ENCODE measurements at places on chromosomes 4 and X.

DNA sequence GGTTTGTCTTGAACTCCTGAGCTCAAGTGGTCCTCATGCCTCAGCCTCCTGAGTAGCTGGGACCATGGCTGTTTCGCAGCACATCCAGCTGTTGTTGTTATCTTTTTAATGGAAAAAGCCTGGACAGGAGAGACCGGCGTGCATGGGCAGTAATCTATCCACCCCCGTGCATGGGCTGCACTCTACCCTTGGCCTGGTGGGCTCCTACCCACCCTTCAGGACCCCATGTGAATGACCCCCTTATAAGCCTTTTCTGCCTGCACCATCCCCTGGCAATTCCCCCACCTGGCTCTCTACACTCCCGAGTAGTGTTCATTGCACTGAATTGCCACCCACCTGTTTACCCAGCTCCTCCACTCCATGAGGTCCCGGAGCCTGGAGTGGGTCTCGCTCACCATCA lies 18.9 kb upstream of the HTRA3 start:
- no peak for DNase-seq

GRCh38 chr4:94577136-94577535 lies 125.4 kb downstream of the PDLIM5 start:
- no peak for DNase-seq

DNA sequence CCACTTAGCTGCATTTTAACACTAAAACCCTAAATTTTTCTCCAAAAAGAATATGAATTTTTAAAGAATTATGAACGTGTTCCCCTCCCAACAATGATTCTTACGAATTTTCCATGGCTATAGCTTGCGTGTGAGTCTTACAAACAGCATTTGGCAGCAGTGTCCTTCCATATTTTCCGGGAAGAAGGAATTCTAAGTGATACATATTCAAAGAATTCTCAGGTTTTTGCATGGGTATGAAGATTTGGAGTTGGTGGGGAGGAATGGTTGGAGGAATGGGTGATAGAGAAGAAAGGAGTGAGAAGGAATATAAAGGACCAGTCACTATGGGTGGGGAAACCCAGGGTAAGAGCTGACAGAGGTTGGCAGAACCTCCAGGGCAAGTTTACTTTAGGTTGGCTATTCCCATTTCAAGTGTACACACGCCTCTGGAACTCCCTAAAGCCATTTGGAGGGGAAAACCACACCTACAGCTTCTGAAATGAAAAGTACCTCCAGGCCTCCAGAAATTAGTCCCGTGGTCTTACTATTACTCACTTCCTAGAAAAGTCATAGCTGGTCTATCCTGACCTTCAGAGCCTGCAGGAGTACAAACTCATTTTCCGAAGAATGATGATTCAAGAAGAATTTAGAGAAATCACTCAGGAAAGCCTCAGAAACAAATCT lies 420.8 kb upstream of the DIPK2B start:
- DNase-seq, result no peak

DNA sequence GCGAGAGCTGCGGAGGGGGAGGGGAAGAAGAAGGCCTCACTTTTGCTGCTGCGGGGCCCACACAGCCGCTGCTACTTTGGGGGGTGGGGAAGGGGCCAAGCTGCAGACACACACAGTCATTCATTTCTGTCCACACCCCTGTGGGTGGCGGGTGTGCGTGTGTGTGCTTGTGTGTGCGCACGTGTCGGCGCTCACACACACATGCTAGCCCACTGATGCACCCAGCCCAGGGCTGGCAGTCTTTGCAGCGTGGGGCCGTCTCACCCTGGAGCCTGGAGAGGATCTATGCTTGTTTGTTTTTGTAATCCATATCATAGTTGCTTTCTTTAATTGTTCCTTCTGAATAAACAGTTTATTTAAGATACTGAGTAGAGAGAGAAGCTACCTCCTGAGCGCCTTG lies 4.0 kb downstream of the DUSP9 start:
- peak; percentile 43 for DNase-seq

DNA sequence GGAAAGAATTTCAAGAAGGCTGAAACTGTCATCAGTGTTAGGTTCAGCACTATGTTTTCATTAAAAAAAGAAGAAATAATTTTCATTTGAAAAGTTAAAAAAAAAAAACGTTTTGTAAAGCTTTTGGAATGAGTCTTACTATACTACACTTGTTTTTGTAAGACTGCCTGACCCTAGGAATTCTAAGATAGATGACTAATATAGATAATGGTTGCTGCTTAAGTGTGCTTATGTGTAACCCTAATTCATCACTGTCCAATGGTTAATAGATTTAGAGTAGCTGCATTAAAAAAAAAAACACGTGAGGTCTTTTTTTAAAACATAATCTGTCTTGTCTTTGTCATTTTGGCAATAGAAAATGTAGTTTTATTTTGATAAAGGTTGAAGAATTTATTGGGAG lies 323.2 kb downstream of the IL1RAPL1 start:
- no peak for DNase-seq

DNA sequence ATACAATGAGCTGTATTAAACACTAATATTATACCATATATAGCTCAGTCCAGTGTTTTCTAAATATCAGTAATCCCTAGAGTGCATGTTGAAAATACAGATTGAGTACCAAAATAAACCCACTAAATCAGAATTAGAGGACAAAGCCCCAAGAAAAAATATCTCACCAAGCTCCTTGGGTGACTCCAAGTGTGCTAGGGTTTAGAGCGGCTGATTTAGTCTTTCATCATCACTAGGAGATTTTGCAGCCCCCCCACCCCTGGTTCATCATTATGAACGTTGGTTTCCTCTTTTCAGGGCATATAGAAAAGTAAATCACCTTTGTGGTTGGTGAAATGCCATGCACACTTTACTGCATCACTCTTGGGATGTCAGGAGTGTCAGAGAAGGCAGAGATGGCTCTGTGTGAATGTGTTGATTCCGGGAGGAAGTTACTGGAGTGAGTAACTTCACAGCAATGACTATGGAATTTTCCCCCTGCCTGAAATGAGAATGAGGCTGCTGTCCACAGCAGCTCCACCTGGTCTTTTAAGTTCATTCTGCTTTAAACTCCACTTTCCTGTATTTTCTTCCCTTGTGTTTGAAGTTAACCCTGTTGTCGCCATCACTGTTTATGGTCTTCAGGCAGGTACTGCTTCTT lies 25.2 kb upstream of the ANAPC4 start:
- DNase-seq, result no peak

DNA sequence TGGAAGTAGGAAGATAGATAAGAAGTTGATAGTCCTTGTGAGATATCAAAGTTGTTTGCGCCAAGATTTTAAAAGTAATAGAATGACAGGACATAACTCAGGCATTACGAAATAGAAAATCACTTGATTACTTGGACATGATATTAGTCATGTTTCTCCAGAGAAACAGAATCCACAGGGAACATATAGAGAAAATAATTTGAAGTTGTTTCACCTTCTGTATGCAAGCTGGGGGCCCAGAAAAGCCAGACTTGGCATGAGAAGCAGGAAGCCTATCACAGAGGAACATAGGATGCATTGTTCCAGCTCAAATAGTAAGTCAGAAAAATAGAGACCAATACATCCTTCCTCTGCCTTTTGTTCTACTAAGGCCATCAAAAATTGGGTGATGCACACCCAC lies 715.9 kb downstream of the TECRL start:
- no peak for DNase-seq

DNA sequence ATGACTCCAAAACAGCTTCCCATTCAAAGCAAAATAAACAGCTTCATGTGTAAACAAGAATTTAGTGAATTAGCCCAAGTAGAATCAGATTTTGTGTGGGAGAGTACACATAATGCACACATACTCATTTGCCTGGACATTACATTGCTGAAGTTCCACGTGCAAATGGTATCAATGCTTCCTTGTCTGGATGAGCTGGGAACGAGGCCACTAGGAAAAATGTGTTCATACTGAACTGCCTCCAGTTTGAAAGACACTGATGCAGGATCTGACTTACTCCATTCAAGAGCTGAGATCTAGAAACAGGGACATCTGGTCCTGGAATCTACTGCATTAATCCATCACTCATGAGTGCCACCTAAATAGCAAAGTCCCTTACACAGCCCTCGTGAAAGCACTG lies 228.0 kb downstream of the APBB2 start:
- no peak for DNase-seq

DNA sequence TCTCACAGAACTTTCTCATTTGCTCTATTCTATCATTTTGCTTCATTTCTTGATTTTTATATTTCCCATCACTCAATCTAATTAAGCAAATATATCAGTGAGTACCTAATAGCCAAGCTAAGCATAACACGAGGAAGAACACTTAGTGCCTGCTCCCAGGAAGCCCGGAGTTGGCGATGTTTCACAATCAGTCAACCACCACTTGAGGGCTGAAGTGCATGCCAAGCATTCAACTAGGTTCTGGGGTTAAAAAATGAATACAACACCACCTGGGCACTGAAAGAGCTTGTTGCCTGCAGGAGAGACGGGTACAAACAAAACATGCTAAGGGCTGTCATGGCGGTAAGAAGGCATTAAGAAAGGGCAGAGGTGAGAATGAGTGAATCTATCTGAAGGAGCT lies 47.5 kb downstream of the UCHL1 start:
- no peak for DNase-seq

GRCh38 chr4:144411700-144412099 lies 234.3 kb upstream of the HHIP start:
- no peak for DNase-seq

DNA sequence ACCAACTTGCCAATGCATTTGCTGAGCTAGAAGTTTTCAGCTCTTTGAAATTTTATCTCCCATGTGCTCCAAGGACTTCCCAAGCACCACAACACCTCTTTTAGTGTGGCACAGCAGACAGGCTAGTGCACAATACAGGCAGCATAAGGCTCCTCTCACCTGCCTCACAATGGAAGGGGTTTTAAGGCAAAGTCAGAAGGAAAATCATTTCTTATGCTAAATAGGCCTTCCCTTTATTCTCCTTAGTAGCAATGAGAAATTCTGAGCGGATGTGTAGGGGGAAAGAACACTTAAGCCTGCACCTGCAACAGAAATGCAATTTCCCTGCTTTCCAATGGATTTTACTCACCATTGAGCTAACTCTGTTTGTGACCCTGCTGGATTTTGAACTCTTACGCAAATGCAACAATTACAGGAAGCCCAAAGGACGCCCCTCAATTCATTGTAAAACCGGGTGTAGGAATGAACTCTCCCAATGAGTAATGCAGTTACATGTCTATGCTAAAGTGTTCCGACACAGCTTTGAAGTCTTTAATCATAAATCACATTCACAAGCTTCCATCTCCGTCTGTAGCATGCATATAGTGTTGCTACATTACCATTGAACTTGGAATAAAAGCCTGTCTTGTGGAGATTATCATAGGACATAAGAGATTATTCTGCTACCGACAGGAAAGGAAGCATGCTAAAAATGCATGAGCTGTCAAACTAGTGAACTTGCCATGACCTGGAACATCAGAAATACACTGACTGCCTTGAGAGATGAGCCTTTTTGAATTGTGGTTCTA lies 1084.9 kb downstream of the RPA4 start:
- DNase-seq, result no peak

DNA sequence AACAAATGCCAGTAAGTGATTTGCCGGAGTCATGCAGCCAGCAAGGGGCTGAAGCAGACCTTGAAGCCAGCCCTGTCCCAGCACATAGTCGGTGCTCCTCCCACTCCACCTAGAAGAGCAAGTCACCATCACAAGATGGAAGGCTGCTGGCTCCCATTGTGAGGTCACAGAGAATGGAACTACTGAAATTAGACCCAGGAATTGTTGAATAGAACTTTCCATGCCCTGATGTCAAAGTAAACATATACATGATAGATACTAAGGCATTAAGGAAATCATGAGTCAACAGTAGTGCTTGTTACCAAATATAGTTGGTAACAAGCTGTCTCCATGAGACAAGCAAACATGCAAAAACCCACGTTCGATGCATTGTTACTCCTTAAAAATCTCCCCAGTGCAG lies 177.1 kb upstream of the MID1 start:
- DNase-seq, result no peak

DNA sequence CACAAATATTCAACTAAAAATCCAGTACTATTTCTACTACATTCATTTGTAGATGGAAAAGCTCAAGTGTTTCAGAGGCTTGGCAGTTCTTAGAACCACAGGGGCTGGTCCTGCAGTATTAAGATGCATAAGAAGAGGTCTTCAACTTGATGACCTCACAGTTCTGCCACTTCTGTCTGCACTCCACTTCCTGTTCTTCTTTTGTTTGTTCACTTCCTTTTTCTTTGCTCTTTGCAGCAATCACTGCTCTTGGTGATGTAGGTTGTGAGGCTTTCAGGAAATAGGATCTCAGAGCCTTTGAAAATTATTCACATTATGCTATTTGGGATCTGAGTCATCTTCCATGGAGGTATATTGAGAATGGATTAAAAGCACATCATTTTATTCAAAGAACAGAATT lies 602.0 kb upstream of the CPEB2 start:
- DNase-seq, result no peak

DNA sequence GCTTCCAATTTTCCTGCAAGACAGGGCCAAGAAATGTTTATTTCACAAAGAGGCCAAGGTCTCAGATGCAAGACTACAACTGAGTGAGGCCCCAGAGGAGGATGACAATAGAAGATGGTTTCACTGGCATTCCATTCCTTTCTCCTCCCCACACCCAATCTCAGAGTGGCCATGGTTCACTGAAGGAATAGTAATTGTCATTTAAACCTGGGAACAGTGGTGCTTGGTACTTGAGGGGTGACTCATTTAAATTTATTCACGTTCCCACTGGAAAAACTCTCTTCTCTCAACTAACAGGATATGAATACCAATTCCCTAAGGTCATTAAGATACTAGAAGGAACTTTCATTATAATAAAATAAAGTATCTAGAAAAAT lies 35.3 kb upstream of the CXCL8 start:
- no peak for DNase-seq

- no peak for DNase-seq
Observed at GRCh38 chr4:78038704-78039103, 18.4 kb upstream of the FRAS1 start.

- no peak for DNase-seq
Observed at GRCh38 chr4:134147941-134148340, 53.6 kb downstream of the PABPC4L start.

GRCh38 chr4:180790471-180790870 lies 1452.7 kb upstream of the TENM3 start:
- no peak for DNase-seq

GRCh38 chrX:47518144-47518543 lies 35.1 kb upstream of the ZNF41 start:
- no peak for DNase-seq

GRCh38 chrX:40043895-40044294 lies 53.9 kb downstream of the BCOR start:
- no peak for DNase-seq

DNA sequence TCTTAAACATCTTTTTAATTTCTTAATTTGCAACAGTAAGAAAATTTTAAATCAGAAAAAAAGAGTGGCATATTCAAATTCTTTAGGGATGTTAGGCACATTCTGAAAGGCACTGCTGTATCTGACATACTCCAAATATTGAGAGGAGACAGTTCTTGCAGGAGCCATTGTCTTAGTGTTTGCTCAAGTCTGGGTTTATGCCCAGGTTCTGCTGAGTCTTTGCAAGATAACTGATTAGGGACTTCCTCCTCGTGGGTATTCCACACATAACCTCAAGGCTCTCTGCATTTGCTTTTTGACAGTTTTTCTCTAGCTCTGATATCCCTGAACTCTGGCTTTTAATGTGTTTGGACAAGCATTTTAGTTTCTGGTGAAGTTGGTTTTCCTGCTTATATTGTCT lies 52.6 kb downstream of the RPS3A start:
- DNase-seq, result no peak
